NK-92 treated with Interleukin-12 subunit alpha and Interleukin-12 subunit beta, amount 100 ng/mL, for 24 hours (cell line): ENCODE measurements at places on chromosomes 7 and 10.
A peak's percentile ranks its signal among the peaks of the same experiment; 100 is the strongest.

GRCh38 chr7:40746841-40747556 is 612.2 kb downstream of the SUGCT start:
- no peak for DNase-seq

DNA sequence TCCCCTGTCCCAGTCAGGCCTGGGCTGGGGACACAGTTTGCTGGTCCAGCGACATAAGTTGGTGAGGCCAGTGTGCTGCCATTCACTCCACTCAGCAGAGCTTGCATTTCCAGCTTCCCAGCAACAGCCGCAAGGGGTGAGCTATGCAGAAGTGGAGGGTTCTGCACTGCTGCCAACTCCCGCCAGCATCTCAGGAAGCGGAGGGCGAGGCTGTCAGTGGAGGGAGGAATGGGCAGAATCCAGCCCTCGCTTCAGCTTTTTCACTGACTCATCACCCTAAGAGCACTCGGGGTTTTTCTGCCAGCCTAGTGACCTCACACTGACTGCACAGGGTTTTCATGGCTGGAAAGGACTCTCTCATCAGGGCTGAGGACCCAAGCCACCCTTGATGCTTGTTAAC is 625.1 kb upstream of the MKI67 start:
- no peak for DNase-seq

- DNase-seq, result no peak
These were observed 4.6 kb downstream of the HECW1 start for GRCh38 chr7:43117095-43117494.

DNA sequence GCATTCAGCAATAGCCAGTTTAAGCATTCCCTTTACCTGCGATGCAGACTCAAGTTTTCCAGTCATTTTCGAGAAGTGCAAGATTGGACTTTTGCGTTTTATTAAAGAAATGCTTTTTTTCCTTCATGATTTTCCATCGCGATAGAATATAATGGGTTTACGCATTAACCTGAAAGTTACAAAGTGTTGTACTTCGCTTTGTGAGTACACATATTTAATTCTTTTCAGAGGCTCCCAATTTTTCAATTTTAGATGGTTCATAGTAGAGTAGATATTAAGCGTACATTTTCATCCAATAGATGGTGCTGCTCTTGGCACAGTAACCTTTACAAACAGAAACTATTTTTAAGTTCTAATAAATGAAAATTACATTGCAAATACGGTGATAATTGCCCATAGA is 1.3 kb downstream of the PTPRZ1 start:
- DNase-seq, result no peak

- DNase-seq, result no peak
These were observed 254.9 kb downstream of the SKAP2 start for GRCh38 chr7:26609532-26609931.

DNA sequence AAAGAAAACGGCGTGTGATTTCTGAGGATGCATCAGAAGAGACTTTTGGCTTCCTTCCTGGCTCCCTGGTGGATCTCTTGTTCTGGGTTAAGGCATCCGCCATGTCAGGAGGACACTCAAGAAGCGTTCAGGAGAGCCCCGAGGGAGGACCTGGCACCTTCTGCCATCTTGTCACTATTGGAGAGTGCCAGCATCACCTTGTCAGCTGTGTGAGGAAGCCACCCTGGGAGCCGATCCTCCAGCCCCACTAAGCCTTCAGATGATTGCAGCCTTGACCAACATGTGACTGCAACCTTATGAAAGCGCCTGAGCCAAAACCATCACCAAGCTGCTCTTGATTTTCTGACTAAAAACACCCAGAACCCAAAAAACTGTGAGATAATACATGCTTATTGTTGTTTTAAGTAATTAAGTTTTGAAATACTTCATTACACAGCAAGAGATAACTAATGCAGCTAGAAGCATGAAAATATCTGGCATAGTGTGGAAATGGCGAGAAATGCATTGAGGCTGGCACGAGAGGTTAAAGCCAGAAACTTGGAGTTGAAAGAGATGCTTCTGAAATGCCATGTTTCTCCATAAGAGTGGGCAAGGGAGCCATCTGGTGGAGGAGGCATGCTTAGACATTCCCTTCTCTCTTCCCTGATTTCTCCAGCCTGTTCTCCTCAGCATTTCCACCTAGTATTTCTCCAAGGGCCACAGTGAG is 5.4 kb upstream of the ZFYVE27 start:
- no peak for DNase-seq

- no peak for DNase-seq
These were observed 71.5 kb upstream of the SMNDC1 start for GRCh38 chr10:110376021-110376766.

DNA sequence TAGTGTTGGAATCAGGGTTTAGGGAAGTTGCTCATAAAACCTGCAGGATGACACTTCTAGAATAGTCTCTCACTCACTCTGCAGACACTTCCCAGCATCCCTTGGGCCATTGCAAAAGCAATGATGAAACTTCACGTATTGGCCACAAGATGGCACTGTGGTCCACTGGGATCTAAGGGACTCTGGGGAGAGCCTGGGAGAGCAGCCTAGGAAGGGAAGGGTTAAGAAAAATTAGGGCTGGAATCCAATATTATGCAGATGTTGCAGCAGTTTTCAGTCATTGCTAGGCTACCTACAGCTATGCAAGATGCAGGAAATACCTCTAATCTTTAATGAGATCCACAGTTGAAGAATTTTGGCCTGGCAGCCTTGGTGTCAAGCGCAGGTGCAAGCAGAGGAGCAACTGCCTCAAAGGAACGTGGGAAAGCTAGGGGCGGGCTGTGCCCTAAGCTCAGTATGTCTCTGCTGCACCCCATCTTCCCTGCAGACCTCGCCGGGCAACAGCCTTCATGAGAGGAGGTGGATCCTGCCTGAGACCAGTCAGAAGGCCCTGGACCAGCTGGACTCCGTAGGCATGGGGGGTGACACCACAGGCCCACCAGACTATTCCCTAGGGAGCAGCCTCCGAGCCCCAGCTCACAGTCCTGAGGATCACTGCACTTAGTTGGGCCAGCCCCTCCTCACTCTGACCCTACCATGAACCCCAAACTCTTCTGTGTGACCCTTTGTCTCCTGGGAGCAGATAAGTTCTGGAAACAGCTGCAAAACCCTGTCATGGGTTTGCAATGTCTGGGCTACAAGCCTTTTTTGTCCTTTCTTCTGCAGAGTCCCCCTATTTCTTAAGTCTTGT is 127.9 kb upstream of the PRSS58 start:
- DNase-seq, result peak; percentile 16

- no peak for DNase-seq
These were observed 30.5 kb upstream of the ZCCHC24 start for GRCh38 chr10:79475877-79476276.
